Stimulated activated CD8-positive, alpha-beta memory T cell treated with anti-CD3 and anti-CD28 coated beads, Interleukin-7, amount 100 ng/mL, for 24 hours (primary cell): ENCODE measurements at places on chromosomes 2 and 18.

- no peak for DNase-seq
These were observed 255.6 kb upstream of the CTAGE1 start for GRCh38 chr18:22673182-22673862.

DNA sequence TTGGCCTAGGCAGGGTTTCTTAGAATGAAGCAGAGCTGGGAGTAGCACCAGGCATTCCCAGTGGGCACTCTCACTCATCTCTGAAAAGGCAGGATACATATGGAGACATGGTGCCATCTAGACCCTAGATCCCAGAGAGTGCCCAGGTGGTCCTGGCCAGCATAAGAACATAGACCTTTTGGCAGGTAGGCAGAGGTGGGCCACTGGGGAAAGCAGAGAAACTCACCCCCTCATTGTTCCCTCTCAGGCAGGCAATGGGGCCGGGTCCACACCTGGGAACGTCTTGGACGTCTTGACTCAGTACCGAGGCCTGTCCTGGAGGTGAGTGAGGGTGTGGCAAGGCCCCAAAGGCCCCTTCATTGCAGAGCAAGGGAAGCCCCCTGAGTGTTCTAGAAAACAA is 69.2 kb downstream of the PLB1 start:
- DNase-seq = no peak

GRCh38 chr2:127314193-127314988 is 20.4 kb upstream of the ERCC3 start:
- no peak for DNase-seq

DNA sequence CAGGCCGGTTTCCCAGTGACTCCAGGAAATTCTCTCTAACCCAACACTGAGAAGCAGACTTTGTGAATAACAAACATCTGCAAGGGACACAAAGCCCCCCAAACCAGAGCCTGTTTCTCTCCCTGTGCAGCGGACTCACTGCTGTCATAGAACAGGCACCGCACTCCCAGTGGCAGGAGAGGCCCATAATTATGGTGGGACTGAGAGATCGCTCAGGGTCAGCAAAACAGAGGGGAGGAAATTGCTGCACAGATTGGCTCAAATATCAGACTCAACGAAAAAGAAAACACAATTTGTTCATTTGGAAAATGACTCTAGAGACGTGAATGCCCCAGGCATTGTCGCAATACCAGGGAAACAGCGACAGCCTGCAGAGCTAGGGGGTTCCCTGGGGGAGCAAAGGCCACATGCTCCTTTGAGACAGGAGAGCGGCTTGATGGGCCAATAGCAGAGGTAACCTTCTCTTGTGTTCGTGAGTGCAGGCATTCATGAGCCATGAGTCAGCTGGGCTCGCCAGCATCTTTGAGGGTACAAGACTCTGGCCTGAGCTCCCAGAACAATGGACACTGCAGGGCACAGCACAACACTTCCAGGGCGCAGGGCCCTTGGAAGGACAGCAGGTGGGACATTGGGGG is 143.3 kb upstream of the KLHL29 start:
- no peak for DNase-seq

DNA sequence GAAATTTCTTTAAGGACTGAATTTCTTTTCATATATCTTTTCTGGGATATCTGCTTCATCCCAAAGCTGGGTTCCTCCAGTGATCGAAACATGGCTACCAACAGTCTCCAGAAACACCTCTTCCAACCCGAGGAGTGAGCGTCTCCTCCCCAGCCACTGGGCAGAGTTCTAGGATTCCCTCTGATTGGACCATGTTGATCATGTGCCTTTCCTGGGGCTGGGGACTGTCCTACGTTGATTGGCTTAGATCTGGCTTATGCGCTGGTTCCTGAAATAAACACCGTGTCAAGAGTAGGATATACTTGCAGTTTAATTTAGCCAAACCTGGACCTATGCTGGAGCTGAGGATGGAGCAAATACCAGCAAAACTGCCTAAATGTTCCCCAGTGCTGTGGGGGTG is 55.5 kb upstream of the SLC16A14 start:
- no peak for DNase-seq

DNA sequence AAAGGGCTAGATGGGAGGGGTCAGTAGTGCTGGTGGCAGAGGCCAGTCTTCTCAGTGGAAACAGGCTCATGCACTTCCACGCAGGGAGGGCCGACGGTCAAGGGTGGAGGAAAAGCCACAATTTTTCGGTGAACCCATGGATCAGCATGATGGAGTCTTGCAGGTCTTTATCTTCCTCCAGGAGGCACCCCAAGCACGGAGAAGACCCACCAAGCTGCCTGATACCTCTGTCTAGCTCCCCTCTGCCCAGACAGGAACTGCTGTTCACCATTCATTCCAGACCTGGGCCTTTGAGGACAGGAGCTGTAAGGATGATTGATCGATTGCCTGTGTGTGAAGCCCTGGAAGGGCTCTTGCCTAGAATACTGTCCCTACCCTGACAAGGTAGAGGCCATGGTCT is 2.8 kb upstream of the LRRFIP1 start:
- no peak for DNase-seq
